Jurkat, Clone E6-1 (cell line): ENCODE measurements at places on chromosomes 3 and 15.

DNA sequence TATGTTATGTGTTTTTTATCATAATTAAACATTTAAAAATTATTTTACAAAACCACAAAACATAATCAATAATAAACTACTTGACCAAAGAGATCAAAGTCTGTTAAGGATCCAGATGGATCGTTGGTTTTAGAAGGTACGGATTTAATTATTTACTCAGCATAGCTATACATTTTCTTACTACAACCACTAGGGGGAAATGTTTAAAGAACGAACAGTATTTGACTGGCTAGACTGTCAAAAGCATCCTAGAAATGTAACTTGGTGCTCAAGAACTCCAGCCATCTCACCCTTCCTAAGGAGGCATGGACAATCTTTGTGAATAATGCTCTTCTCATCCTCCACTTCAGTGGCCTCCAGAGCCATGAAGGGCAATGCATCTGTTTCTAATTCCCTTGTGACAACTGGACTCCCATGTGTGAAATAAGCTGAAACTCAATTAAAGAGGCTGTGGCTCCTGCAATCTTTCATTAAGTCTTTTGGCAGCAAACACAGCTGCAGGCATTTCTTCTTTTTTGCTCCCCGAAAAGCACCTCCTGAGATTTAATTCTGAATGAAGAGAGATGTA lies 94.7 kb upstream of the TUSC7 start:
- no peak for DNase-seq

GRCh38 chr3:186785495-186786018 lies 2.2 kb downstream of the EIF4A2 start:
- no peak for DNase-seq

DNA sequence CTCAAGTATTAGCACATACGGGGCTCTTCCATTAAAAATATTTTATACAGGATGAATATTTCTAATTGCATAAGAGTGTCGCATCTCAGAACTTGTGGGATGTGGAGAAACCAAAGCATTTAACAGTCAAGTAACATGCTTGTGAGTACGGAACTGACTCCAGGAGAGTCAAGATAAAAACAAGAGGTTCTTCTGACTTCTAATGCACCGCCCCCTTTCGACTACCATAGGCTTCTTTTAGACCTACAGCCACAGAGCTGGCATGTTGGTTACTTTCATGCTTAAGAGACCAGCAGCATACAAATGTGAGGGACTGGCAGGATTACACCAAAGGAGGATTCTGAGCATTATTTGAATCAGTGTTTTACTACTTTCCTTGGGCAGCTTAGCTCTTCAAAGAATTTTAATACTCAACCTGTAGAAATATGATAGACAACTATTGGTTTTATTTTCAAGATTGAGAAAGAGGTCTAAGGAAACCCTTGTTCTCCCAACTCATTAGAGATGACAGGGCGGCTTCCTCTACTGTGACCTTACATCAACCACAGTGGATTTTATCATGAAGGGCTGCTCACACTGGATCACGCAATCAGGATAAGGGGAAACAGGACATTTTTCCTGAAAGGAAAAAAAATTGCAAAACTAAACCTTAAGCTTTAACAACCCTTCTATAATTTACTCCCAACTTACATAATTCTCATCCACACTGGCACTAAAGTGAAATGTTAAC lies 14.0 kb downstream of the ETV5 start:
- DNase-seq = no peak

DNA sequence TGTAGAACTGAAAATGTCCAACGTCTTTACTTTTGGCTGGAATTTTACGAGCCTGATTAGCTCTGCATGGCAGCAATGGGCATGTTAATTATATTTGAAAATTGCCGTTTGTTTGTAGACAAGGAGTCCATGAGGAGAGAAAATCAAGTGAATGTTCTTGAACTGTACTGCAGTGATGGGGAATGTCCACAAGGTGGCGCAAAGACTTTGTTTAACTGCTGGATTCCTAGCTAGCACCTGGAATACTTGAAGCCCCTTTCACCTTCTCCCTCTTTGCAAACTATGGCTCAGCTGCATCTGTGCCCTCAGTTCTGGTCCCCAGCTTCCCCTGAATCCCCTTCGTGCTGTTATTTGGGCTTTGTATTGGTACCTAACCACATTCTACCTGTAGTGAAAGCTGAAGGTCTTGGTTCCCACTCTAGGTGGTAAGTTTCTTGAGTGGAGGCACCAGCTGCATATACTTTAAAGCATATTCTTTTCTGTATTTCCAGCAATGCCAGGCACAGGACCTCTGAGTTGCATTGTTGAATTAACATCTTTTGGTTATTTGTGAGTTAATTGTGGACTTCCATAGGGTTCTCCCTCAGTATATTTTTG lies 25.3 kb downstream of the EXOG start:
- peak; percentile 81 for DNase-seq

DNA sequence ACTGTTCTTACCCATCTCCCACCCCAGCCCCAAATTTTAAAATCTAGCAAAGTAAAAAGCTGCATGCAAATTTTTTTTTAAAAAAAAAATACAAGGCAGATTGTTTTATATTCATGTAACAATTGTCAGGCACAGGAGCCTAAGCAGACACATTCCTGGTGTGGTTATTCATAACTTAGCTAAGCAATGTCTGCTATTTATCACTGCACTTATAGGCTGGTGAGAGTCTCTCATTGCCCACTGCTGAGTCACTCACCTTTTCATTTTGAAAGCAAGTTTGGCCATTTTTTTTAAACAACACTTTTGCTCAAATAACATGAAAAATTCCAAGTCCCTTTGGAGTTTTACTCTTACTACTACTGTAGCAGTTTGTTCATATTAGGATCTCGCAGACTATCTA lies 413.9 kb downstream of the RBMS3 start:
- DNase-seq = no peak

GRCh38 chr3:85074003-85074402 lies 115.2 kb downstream of the CADM2 start:
- DNase-seq = no peak

- DNase-seq = no peak
Measured at GRCh38 chr15:66702787-66703539, 927 bp downstream of the SMAD6 start.

DNA sequence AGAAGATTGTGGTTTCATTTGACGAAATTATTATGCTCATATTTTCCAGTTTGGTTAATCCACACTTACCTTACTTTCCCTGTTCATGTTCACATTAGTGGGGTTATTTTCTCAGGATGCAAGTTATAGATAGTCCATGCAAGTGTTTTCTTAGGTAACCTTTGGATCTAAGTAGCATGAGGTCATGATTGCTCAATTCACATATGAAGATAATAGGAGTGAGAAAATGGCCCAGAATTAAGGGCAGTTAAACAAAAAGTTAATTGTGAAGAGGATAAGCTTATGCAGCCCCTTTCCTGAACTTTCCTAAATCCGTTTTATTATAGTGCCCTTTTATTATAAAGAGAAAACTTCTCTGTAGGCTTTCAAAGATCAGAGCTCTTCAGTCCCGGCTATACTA lies 83.4 kb downstream of the CD200R1L start:
- no peak for DNase-seq

- no peak for DNase-seq
Measured at GRCh38 chr3:105828703-105829102, 40.1 kb downstream of the CBLB start.

DNA sequence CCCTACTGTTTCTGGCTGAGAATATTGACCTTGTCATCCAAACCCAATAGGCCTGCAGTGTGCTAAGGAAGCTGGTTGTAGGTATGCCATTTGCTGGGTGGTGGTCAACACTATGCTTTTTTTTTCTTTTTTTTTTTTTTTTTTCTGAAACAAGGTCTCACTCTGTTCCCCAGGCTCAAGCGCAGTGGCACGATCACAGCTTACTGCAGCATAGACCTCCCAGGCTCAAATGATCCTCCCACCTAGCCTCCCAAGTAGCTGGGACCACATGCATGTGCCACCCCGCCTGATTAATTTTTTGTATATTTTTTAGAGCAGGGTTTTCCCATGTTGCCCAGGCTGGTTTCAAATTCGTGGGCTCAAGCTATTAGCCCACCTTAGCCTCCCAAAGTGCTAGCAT lies 35.7 kb upstream of the RHO start:
- no peak for DNase-seq

DNA sequence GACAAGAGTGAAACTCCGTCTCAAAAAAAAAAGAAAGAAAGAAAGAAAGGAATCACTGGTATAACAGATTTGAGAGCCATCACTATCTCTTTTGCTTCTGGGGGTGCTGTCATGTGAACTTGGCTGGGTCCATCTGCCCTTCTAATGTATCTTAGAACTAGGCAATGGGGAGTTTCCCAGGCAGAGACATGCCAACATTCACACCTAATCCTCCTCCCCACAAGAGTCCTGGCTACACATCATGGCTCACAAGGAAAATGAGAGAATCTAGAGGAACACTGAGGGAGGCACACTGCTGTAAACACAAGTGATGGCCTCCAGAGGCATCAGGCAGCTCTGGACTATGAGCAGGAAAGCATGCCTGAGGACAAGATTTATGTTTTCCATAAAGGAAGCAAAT lies 67.8 kb upstream of the PPP2R3A start:
- DNase-seq = no peak

- no peak for DNase-seq
Measured at GRCh38 chr3:16085410-16085809, 89.1 kb upstream of the GALNT15 start.

DNA sequence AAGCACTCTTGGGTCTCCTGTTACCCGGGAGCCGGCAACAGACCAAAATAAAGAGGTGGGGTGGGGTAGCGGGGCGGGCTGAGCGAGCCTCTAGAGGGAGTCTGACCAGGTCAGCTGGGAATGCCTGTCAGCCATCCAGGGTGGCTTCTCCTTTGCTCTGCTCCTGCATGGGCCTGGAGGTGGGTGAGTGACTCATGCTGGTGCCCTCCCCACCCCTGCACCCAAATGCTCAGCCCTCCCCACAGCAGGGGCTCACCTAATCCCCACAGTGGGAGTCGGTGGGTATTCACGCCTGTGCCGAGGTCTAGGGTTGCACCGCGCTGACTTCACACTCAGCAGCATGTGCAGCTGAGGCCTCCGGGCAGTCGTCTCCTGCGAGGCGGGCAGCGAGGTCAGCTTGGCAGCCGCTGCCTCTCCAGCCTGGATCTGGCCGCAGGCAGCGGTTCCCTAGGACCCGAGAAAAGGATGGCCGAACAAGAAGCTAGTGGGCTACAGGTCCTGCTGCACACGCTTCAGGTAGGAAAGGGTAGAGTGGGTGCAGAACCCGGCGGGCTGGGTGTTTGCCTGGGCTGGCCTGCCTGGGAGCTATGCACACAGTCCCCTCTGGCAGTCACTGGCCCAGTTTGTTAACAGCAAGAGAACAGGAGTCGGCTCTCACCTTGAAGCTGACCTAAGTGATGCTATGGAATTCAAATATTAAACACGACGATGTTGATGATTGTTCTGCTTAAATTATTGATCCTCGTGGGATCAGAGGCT lies at the start of gene AGBL1:
Gene AGBL1 (plus strand): TSS at position 364 of the 759 bp plus-strand sequence.
- no peak for DNase-seq

DNA sequence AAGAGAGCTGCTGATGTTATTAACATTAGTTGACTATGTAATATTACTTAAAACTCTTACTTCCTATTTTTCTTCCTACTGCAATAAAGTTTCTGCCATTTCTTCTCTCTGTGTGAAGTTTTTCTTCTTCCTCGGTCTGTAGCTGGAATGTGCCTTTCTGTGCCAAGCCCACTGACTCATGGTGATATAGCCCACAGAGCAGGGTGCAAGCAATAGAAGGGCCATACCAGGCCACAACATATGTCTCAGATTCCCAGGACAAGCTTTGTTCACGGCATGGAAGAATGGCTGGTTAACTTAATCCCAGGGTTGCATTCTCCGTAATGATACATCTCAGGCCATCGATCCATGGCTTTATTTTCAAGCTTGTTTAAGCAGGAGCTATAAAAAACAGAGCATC lies 815.3 kb downstream of the TUSC7 start:
- no peak for DNase-seq

DNA sequence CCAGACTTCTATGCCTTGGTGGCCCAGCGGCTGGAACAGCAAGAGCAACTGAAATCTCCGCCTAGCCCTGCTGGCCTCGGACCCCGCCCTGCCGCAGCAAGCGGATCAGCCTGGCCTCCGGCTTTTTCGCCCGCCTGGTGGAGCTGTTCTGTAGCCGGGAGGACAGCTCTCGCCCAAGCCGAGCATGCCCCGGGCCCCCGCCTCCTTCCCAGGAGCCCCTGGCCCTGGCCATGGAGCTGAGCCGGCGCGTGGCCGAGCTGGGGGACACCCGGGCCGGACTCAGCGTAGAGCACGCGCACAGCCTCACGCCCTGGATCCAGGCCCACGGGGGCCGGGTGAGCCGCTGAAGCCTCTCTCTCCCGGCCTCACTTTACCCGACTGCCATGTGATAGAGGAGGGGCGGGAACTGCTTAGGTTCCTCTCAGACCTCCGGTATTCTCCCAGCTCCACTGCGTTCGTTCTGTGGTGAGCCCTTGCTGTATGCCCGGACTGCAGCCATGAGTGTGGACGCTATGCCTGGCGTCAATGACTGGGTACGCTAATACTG lies 24.1 kb upstream of the MRPL3 start:
- DNase-seq = no peak

- no peak for DNase-seq
Measured at GRCh38 chr3:61111825-61112224, 139.4 kb downstream of the FHIT start.

DNA sequence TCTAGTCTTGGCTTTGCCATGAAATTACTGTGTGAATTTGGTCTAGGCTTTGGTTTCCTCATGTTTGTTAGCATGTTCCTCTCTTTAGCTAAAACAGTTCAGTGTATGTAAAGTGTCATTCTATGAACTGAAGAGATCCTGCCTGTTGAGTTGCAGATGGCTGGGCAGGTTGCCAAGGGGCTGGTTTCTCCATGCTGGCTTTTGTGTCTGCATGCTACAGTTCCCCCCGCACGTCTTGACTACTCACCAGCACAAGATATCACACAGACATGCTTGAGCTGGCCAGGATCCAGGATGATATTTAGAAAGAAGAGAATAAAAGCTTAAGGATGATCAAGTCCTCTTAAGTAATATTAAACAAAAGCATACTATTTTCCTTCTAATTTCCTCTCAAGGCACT lies 90.2 kb downstream of the CERS3 start:
- DNase-seq = peak; percentile 84

- DNase-seq = no peak
Measured at GRCh38 chr3:77412584-77412983, 372.7 kb downstream of the ROBO2 start.

GRCh38 chr15:22958487-22959280 lies 21.5 kb downstream of the CYFIP1 start:
- no peak for DNase-seq
